NCI-H1048 (cell line): ENCODE measurements at places on chromosomes 12 and 14.

GRCh38 chr12:14396071-14396470, 30.6 kb downstream of the ATF7IP start:
- no peak for DNase-seq

DNA sequence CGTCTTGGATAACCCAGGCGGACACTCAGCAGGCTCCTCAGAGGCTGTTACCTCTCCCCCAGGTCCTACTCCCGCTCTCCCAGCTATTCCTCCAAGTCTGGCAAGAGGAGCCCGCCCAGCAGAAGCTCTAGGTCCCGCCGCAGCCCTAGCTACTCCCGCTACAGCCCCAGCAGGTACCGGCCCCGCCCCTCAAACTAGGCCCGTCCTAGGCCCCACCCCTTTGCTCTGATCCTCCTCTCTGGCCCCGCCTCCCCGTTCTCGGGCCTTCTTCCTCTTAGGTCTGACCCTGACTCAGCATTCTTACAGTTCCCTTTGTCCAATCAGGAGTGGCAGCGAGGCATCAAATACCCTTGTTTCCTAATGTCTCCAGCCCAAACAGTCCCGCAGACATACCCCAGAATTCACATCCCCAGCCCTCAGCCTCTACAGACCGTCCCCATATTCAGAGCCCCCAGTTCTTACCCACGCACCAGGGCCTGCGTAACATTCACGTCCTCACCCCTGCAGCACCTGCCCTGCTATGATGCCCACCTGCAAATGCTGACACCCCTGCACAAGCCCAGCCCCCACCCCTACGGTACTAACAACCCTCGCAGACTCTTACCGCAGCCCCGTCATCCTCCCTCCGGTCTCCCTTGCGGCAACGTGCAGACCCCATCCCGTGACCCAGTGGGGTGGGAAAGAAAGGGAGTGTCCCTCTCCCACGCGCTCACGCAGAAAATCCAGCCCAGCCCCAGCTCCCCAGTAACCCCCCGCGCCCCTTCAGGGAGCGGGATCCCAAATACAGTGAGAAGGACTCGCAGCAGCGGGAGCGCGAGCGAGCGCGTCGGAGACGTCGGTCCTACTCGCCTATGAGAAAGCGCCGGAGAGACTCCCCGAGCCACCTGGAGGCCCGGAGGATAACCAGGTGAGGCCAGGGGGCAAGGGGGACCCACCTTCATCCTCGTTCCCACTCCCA, 25.0 kb upstream of the HSPB8 start:
- no peak for DNase-seq

- DNase-seq = no peak
Measured at GRCh38 chr12:120406069-120406468, 31.8 kb upstream of the COX6A1 start.

GRCh38 chr12:27911397-27911796, 61.1 kb downstream of the PTHLH start:
- no peak for DNase-seq

DNA sequence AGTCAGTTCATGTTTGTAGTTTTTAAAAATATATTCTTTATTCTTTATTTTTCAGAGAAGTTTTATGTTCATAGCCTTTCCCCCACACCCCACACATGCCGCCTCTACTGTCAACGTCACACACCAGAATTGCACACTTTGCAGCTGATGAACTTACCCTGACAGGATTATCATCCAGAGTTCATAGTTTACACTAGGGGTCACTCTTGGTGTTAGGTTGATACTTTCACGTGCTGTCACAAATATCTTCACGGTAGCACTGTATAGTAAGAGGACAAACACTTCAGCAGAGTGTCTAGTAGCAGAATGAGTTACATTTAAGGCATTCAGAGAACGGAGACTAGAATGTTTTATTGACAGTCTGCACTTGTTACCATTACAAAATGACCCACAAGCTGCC, 5.1 kb downstream of the DPPA3 start:
- DNase-seq = no peak

GRCh38 chr12:113403435-113404415, at the start of gene SDS:
Gene SDS, minus strand, starts transcription at chr12:113403887. Its CDS starts 4,179 bp downstream, at chr12:113399708.
- DNase-seq = no peak

DNA sequence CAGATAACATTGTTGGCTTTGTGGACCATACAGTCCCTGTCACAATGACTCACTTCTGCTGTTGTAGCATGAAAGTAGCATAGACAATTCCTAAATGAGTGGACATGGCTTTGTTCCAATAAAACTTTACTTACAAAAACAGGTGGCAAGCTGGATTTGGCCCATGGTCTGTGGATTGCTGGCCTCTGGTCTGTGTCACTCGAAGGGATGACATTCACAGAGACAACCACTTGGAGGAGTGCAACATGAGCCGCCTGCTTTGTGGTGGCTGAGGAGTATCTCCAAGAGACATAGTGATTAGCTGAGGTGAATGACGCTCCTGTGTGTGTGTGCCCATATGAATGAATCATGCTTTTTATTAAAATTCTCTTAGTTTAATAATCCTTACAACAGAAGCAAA, 81.3 kb upstream of the NRXN3 start:
- DNase-seq = no peak

DNA sequence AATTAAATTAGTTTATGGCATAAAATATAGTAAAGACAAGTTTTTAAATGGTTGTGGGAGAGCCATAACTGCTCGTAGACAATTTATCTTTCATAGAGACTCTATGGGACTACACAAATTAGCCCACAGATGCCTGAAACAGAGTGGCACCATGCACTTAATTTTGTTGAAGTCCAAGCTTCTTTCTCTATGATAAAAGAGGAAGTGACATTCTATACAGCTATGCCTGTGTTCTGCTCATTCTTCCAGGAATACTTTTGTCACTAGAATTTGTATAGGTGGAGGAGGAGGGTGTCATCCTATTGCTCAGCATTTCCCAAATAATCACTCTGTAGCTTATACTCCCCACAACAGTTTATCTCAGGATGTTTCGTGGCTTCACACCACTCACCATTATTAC, 43.7 kb upstream of the KICS2 start:
- no peak for DNase-seq

- no peak for DNase-seq
Measured at GRCh38 chr12:57006809-57007475, 596 bp upstream of the ZBTB39 start.

DNA sequence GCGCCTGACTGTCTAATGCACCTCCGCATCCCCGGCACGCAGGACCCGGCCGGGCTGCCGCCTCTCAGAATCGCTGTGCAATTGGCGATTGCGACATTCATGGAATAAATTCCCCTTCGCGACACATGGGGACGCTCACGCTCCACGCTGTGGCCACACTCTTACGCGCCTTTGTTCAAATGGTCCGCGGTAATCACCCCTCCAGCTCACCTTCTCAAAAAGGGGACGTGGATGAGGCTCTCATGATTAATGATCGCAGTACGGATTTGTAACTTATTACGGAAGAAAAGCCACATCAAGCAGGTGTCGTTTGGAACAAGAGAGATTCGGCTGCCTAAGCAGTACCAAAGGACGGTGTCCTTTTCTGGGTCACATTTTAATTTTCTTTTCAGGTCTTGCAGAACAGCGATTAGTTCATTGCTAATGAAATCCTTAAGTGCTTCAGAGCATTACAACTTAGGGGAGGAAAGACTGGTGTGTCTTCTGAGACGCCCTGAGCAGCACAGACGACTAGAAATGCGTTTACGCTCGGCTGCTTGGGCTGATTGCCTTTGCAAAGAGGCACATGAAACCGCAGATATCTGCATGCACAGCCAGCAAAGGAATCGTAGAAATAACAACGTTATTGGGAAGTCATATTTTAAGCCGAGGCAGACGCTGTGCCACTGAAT, 37.3 kb upstream of the ADGRD1 start:
- DNase-seq = no peak

DNA sequence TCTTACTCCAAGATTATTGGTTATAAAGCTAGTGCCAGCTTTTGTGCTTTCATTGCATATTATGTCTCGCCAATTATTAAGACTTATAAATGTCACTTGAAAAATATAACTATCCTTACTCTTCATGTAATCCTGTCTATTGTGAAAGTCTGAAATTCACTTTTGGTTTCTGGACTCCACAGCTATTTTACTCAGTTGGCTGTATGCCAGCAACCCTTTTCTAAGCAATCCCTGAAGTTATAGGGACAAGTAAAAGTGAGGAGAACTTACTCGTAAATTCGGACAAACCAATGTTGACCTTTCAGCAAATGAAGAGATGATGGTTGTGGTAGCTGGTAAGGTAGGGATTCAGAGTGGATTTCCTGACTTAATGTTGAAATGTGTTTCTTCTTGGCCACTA, 196.3 kb downstream of the NPAS3 start:
- no peak for DNase-seq

DNA sequence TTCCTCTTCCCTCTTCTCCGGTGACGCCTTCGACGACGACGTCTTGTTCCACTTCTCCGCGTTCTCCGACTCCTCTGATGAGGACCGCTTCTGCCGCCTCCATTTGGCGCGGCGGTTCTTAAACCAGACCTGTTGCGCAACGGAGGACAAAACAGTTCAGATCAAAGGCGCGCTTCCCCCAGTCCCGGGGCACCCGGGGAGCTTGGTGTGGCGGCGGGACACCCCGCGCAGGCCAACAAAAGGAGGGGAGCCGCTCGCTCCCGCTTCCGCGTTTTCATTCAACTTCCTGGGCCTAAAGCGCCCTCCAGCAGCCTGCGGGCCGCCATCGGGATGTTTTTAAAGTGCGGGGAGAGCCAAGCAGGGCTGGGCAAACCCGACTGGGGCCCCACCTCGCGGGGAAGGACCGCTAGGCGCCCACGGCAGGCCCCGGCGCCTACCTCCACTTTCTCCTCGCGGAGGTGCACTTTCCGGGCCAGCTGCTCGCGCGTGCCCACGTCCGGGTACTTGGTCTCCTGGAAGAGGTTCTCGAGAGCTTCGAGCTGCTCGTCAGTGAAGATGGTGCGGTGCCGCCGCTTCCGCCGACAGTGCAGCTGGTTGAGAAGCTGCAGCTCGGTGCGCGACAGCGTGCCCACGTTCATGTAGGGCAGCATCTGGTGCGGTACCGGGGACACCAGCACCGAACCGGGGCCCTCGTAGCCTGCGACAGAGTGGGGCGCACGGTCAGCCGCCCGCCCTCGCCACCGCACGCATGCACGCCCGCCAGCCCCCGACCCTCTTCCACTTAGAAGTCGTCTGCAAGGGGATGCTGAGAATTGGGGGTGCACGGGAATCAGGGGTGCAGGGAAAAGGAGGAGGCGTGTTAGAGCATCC, 1.2 kb downstream of the GSC start:
- DNase-seq = no peak

DNA sequence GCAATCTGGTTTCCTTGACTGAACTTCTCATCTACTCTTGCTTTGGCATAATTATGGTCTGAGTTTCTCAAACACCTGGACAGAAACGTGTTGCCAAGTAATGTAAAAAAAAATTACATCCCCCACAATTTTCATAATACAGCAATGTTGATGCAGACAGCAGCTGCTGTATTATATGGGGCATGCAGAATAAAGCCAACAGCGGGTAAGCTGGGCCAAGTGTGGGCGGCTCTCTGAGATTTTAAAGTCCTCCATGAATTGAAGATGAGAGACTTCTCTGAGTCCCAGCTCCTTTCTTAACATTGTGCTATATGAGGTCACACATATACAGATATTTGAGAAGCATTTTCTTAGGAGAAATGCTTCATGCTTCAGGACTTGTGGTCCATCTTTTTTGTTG, 881.2 kb downstream of the GALC start:
- no peak for DNase-seq

GRCh38 chr12:91171476-91171875, 11.1 kb downstream of the DCN start:
- no peak for DNase-seq

DNA sequence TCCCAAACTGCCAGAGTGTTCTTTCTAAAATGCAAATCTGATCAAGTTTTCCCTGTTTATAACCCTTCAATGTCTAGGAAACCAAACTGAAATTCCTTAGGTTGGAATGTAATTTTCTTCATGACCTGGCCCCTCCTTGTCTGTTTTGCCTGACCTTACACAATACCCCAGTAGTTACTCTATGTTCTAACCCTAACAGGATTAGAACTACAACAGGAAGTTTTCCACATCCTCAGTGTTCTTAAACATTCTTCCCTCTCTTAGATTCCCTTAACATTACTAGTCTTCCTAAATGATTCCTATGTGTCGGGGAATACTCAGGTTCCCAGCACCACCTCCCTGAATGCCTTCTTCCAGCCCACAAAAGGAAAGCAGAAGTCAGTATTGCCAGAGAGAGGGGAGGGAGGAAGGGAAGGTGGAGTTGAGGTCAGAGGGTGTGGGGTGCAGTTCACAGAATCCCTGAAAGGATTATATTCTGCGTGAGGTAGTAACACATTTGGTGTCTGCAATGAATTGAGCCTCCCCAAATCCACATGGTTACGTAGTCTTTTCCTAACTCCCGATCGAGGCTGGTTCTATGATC, 72.6 kb downstream of the BBS10 start:
- DNase-seq = no peak

- no peak for DNase-seq
Measured at GRCh38 chr14:53126731-53127130, 26.4 kb downstream of the DDHD1 start.

- DNase-seq = no peak
Measured at GRCh38 chr14:20836668-20837338, 34.2 kb upstream of the RNASE1 start.

- no peak for DNase-seq
Measured at GRCh38 chr14:31578266-31578665, 17.1 kb downstream of the NUBPL start.

DNA sequence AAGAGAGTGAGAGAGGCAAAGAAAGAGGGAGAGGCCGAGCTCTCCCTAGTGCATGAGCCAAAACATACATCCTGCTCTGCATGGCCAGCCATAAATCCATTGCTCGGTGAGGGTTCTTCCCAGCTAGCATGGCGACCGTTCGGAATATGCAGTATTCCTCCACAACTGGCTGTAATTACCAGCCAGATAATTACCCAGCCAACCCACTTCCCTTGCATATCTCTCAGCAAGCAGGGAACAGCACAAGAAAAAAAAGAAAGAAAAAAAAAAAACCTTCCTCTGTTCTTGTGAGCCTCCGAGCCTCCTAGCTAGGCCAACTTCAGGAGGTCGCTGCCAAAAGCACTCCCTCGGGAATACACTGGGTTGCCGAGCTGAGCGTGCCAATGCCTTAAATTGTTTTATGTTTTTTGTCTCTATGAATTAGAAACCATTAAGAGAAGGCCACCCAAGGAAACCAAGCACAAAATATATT, 567.9 kb downstream of the MED13L start:
- no peak for DNase-seq
